ENCODE measurements at places on chromosomes 16 and 17.

DNA sequence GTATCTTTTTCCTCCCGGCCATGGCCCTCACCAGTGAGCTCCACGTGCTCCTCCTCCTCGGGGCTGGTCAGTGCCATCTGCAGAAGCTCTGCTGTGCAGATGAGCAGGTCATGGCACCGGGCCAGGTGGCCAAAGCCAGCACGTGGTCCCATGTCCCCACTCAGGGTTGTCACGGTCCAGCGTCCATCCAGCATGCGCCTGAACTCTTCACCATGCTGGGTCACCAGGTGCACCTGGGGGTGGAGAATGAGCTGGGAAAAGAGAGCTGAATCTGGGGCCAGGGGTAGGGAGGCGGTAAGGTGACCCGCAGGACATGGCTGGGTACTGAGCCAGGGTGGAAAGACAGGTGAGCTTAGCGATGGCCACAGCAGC lies 1.3 kb downstream of the DHX58 start:
- no peak for DNase-seq

GRCh38 chr17:57228911-57229310 lies 27.4 kb upstream of the MSI2 start:
- DNase-seq: no peak

GRCh38 chr16:68233835-68234187 lies 2.1 kb downstream of the ESRP2 start:
- no peak for DNase-seq

DNA sequence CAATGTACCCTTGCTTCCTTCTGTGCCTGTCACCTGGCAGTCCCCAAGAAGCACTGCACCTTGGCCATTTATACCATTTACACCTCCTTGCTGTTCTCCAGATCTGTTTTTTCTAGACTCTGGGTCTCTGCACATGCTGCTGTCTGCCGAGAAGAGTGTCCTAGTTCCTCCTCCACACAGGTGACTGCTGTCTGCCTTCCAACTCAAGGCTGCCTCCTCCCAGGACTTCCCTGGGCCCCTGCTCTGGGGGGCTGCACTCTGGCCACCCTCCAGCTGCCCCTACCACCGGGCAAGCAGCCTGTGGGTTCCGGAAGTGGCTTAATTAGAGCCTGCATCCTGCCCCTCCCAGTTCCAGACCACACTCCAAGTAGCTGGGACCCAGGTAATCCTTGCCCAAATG lies 5.7 kb upstream of the LIMD2 start:
- peak; percentile 47 for DNase-seq

DNA sequence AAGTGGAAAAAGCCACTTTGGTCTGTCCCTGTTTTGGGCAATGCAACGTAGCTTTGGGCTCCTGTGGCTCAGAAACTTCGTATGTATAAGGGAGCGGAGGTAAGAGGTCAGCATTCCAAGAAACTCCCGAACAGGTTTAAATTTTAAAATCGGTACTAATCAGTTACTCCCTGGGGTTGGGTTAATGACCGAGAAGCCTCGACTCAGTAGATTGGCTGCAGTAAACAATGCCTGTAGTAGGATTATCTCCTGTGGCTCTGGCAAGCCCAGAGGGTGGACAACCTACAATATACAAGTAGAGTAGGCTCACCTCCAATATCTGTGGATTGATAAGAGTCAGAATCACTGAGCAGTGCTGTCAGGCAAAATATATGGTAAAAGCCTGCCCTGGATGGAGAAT lies 1.6 kb upstream of the GNA13 start:
- DNase-seq: no peak

- DNase-seq: no peak
Measured at GRCh38 chr16:87921236-87921773, 15.0 kb downstream of the CA5A start.
